Activated T-helper 17 cell treated with anti-CD3 and anti-CD28 coated beads, Interleukin-2, amount 50 U/mL, for 72 hours (primary cell): ENCODE measurements at places on chromosomes 1 and 21.
A peak's percentile ranks its signal among the peaks of the same experiment; 100 is the strongest.

GRCh38 chr1:119288751-119289150 is 79.8 kb upstream of the HAO2 start:
- no peak for ATAC-seq

DNA sequence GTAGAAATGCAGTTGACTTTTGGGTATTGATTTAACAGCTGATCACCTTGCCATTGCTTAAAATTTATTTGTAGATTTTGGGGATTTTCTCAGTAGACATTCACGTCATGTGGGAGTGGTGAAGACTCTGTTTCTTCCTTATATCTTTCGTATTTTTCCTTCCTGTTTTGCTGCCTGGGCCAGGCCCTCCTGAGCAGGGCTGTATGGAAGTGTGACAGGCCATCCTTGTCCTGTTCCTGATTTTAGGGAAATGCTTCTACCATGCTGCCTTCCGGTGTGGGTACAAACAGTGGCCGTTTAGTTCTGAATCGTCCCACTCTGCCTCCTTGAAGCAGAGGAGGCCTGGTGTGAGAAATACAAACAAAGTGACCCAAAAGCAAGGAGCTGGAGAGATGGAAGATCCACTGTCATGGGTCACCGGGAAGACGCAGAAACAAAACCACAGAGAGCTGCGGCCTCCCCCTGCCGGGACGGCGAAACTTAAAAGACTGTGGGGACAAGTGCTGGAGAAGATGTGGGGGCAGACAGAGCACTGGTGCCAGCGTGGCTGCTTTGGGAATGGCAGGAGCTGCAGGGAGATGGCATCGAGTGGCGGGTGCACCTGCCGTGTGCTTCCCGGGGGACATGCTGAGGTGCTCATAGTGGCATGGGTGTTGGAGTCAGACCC is 7.6 kb downstream of the AGPAT3 start:
- ATAC-seq = no peak

- no peak for ATAC-seq
These were observed 429.9 kb upstream of the CXADR start for GRCh38 chr21:17082843-17083483.

GRCh38 chr1:174448531-174448883 is 743 bp downstream of the GPR52 start:
- no peak for ATAC-seq

GRCh38 chr1:224698015-224698451 is 81.9 kb downstream of the CNIH3 start:
- ATAC-seq = no peak

DNA sequence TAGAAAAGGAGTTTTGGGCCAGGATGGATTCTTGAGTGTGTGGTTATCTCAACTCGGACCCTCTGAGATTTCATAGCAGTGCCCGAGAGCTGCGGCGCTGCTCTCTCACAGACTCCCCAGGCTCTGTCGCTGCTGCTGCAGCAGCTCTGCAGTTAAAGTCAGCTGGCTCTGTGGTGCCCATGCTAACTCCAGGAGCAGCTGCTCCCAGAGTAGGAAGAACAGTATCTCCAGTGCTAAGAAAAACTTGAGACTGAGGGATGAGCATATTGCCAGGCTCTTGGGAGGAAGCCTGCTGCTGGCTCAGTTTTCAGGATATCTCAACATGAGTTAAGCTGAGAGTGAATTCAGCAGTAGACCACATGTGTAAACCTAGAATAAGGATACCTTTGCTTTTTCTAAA is 4.5 kb downstream of the LCE2D start:
- no peak for ATAC-seq

- peak; percentile 23 for ATAC-seq
These were observed 1.2 kb downstream of the S100A10 start for GRCh38 chr1:151992303-151993083.

- no peak for ATAC-seq
These were observed 106.7 kb upstream of the KLHDC7A start for GRCh38 chr1:18373882-18374493.

DNA sequence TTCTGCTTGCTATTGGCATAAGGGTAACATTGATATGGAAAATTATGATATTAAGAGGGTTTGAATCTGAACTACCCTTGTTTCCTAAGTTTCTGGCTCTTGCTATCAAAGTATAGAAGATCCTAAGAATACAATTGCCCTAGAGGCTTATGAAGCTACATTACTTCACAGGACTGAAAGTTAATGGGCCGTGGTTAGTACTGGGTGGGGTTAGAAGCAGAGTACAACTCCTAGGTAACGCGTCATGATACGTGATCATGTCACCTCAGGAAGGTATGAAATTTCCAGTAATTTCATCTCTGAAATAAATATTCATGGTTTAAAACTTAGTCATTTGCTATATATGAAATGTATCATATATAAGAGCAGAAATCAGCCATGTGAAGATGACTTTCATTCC is 743.8 kb upstream of the NEGR1 start:
- no peak for ATAC-seq
